Activated CD4-positive, alpha-beta T cell treated with anti-CD3 and anti-CD28 coated beads for 36 hours (primary cell): ENCODE measurements at places on chromosomes 2 and 18. TPM values are rescaled to one million over a fixed set of nuclear protein-coding genes. Genes with fewer than 3 reads are reported as not detected.

DNA sequence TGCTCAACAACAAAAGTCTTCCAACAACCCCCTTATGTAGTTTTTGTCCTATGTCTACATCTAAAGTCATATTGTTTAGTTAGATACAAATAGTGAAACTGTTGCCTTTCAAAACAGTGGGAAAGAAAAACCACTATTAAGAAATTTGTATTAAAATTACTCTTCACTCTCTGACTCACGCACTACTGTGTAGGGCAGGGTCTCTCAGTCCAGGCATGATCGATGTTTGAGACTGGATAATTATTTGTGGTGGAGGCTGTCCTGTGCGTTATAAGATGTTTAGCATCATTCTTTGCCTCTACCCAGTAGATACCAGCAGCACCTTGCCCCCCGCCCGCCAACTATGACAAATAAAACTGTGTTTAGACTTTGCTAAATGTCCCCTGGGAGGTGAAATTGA, 369.4 kb upstream of the ZEB2 start:
- H3K36me3 ChIP-seq, result no peaks in the 10 kb centered on the region
- H3K4me3 ChIP-seq, result no peak overlapping the region
- H3K27ac ChIP-seq, result no peak overlapping the region
- no peaks in the 10 kb centered on the region for H3K27me3 ChIP-seq
- no peak for DNase-seq

GRCh38 chr2:46470114-46470628, 9.2 kb upstream of the TMEM247 start:
- no peaks in the 10 kb centered on the region for H3K4me1 ChIP-seq
- no peak overlapping the region for H3K4me3 ChIP-seq
- no peak overlapping the region for H3K27ac ChIP-seq
- no peak for DNase-seq
- H3K36me3 ChIP-seq, result no peaks in the 10 kb centered on the region
- no peaks in the 10 kb centered on the region for H3K27me3 ChIP-seq

DNA sequence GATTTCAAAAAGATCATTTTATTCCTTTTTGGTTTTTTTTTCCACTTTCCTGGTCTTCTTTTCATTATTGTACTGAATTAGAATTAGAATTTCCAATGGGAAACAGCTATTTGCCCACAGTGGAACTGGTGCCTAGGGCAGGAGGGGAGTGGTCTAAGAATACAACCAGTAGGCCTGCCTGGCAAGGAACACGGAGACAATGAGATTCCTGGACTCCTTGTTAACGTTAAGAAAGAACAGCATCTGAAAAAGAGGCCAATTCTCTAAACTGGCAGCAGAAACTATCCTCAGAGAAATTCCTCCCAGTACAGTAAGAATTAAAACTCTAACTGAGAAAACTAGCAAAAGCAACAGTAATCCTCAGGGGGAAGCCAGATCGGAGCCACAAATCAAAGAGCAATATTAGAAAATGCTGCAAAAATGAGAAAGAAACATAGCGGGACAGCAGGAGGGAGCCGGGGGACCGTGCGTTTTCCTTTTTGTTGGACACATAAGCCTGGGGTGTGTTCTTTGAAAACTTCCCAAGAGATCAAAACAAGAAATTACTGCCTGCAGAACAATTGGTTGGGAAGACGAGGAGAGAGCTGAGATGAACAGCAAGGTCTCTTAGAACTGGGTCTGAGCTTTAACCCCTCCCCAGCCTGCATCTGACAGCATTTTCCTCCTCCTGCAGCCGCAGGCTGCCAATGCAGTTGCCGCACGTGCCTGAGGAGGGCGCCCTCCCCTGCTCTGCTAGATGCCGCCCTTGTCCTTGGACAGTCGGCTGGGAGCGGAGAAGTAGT, 776.0 kb downstream of the TSN start:
- no peak overlapping the region for H3K4me3 ChIP-seq
- DNase-seq, result no peak
- no peak overlapping the region for H3K27ac ChIP-seq
- H3K36me3 ChIP-seq, result no peaks in the 10 kb centered on the region

- DNase-seq, result no peak
- H3K4me3 ChIP-seq, result no peak overlapping the region
- H3K36me3 ChIP-seq, result peaks cover 11% of the 10 kb centered on the region
- H3K4me1 ChIP-seq, result no peaks in the 10 kb centered on the region
- no peak overlapping the region for H3K27ac ChIP-seq
- no peaks in the 10 kb centered on the region for H3K27me3 ChIP-seq
Observed at GRCh38 chr18:62125702-62126101, 61.2 kb downstream of the PIGN start.

DNA sequence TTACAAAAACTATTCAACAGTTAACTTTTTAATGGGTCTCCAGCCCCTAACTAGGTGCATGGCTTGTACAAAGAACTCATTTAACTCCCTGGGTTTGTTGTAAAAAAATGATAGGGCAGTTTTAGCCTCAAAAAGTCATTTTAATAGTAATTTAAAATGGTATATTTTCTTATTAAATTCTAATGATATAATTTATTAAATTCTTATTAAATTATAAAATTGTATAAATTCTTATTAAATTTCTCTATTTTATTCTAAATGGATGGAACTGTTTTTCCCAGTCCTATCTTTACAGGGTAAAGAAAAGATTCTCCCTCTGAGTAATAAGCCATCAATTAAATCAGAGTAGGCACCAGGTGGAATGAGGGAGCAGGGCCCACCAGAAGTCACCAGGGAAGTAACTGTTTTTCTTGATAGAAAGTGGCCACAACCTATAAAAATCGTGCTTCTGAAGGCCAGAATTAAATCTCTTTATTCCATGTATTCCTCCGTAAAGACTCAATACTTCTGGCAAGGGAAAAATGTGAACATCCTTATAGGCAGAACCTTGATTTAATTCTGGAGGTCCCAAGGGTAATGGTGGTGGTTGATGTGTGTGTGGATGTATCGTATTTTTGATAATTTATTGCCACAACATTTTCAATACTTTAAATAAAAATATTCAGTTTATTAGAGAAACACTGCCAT, 814 bp downstream of the FKBP7 start:
- H3K4me1 ChIP-seq, result peaks cover 30% of the 10 kb centered on the region
- peaks cover 2% of the 10 kb centered on the region for H3K36me3 ChIP-seq
- H3K27me3 ChIP-seq, result no peaks in the 10 kb centered on the region

DNA sequence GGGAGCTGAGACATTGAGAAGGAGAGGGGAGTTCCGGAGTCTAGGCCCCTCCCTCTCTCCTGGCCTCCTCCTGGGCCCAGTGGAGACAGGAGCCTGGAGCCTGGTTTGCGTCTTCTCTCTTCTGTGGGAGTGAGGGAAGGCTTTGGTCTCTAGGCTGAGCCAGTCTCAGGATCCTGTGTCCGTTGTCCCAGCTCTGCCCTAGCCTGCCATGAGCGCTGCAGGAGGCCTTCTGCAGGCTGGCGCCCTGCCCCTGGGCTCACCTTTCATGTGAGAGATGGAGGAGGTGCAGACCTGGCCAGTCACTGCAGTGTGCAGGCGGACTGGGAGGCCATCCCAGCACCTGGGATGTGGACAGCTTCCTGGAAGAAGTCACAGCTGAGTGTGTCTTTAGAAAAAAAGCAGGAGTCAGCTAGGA, 8.7 kb downstream of the IMPA2 start:
- no peaks in the 10 kb centered on the region for H3K4me1 ChIP-seq
- no peak for DNase-seq
- no peak overlapping the region for H3K27ac ChIP-seq
- H3K27me3 ChIP-seq, result no peaks in the 10 kb centered on the region

GRCh38 chr2:70095720-70096670, 8.7 kb downstream of the PCBP1 start:
- peaks cover 52% of the 10 kb centered on the region for H3K4me1 ChIP-seq
- H3K4me3 ChIP-seq, result peak overlapping the region; percentile 75
- peak overlapping the region; percentile 97 for H3K27ac ChIP-seq
- peaks cover 7% of the 10 kb centered on the region for H3K36me3 ChIP-seq
- no peak for DNase-seq
- no peaks in the 10 kb centered on the region for H3K27me3 ChIP-seq

DNA sequence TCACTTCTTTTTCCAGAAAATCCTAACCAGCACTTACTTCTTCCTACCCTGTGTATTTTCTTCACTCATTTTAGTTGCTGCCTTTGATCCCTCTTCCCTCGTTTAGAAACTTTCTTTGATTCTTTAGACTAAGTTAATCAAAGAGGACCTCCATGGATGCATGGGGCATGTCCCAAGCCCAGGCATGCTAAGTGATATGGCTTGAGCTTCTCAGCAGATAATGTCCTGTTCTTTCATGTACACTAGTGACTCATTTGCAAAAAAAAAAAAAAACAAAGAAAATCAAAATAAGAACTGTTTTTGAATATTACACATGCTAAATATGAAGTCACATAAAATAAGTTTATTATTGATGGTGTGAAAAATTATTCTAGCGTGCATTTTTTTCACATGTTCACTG, 800.9 kb downstream of the SATB2 start:
- no peak for DNase-seq
- H3K27me3 ChIP-seq, result peaks cover 2% of the 10 kb centered on the region
- H3K4me3 ChIP-seq, result no peak overlapping the region
- H3K27ac ChIP-seq, result no peak overlapping the region
- H3K36me3 ChIP-seq, result no peaks in the 10 kb centered on the region

- H3K27ac ChIP-seq, result no peak overlapping the region
- H3K36me3 ChIP-seq, result no peaks in the 10 kb centered on the region
- peaks cover 32% of the 10 kb centered on the region for H3K27me3 ChIP-seq
- peaks cover 5% of the 10 kb centered on the region for H3K4me1 ChIP-seq
- H3K4me3 ChIP-seq, result no peak overlapping the region
Observed at GRCh38 chr2:954687-955000, 4.0 kb downstream of the SNTG2 start.

DNA sequence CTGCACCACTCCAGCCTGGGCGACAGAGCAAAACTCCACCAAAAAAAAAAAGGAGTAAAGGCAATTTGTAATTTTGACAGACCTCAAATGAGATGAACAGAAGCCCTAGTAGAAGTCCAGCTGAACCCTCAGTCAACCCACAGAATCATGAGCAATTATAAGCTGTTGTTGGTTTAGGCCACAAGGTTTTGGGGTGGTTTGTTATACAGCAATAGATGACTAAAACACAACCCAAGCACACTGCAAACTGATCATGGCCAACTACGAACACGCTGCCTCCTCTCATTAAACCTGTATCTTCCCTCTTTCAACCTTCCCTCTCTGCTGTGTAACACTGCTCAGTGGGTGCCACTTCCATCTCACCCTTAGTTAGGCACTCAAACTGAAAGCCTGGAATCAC, 22.1 kb downstream of the AAK1 start:
- peak overlapping the region; percentile 32 for H3K27ac ChIP-seq
- H3K36me3 ChIP-seq, result peaks cover 15% of the 10 kb centered on the region

DNA sequence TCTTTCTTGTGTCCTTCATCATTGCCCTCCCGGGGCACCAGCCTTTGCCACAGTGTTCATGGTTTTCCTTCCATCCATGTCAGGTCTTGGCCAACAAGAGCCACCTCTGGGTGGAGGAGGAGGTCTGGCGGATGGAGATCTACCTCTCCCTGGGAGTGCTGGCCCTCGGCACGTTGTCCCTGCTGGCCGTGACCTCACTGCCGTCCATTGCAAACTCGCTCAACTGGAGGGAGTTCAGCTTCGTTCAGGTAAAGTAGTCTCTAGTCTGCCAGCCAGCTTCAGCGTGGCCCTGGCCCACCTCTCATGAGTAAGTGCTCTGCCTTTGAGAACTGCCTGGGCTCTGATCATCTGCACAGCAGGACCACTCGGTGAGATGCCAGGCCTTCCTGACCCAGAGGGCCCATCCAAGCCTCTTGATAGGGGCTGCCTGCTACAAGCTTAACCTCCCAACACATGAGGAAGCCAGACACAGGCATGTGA, 31.0 kb downstream of the STEAP3 start:
- no peaks in the 10 kb centered on the region for H3K4me1 ChIP-seq
- no peak for DNase-seq
- H3K4me3 ChIP-seq, result no peak overlapping the region
- no peak overlapping the region for H3K27ac ChIP-seq

CYBRD1 gene
- total RNA-seq, result 0.74 TPM

C2orf81 gene
- 4.5 TPM for total RNA-seq

RAMP1 gene
- total RNA-seq, result 0.30 TPM

DSC1 gene
- total RNA-seq, result 0.05 TPM
